Colonic mucosa (tissue), 4 donors: ENCODE measurements at places on chromosomes 3 and 15.

- DNase-seq = no peak
These were observed 262.2 kb upstream of the IL12A start for GRCh38 chr3:159726231-159726964.

- no peak for DNase-seq
These were observed 53.8 kb downstream of the GJD2 start for GRCh38 chr15:34700891-34701427.

DNA sequence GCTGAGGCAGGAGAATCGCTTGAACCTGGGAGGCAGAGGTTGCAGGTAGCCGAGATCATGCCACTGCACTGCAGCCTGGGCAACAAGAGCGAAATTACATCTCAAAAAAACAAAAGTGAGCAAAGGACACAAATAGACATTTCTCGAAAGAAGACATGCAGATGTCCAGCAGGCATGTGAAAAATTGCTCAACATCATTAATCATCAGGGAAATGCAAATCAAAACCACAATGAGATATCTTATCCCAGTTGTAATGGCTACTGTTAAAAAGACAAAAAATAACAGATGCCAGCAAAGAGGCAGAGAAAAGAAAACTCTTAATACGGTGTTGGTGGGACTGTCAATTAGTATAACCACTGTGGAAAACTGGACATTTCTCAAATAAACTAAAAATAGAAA, 20.9 kb downstream of the ASB7 start:
- no peak for DNase-seq

DNA sequence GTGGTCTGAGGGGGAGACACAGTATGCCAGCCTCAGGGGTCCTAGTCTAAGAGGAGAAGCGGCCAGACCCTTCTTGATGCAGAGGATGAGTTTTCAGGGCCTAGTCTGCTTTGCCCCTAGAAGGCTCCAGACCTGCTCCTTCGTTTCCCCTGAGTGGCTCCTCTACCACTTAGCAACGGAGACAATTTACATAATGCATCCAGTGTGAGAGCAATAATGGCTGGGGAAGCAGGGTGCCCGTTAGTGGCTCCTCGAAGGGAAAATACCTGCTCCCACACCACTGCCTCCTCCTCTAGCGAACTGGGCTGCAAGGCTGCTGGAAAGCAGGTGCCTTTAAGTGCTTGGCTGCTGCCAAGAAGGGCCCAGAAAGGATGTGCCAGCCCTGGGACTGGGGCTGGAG, 38.9 kb downstream of the CACNA2D2 start:
- DNase-seq = no peak

GRCh38 chr3:180311242-180311641, 274.5 kb upstream of the PEX5L start:
- no peak for DNase-seq

DNA sequence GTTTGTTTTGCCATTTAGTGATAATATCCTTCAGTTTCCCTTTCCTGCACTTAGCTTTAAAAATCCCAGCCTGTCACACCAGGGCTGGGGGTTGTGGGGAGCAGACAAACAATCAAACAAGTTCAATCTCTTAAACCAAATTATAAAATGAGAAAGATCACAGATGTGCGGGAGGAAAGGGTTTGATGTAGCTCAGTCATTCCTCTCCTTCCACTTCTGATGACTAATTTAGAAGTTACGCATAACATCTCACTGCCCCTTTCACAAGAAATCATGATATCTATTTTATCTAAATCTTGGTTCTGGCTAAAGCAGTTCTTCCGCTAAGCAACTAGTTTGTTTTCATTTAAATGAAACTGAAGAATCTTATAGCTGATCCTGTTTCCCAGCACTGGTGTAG, 34.1 kb upstream of the ATG7 start:
- no peak for DNase-seq

GRCh38 chr3:114404590-114404989, 110.8 kb downstream of the TIGIT start:
- no peak for DNase-seq

DNA sequence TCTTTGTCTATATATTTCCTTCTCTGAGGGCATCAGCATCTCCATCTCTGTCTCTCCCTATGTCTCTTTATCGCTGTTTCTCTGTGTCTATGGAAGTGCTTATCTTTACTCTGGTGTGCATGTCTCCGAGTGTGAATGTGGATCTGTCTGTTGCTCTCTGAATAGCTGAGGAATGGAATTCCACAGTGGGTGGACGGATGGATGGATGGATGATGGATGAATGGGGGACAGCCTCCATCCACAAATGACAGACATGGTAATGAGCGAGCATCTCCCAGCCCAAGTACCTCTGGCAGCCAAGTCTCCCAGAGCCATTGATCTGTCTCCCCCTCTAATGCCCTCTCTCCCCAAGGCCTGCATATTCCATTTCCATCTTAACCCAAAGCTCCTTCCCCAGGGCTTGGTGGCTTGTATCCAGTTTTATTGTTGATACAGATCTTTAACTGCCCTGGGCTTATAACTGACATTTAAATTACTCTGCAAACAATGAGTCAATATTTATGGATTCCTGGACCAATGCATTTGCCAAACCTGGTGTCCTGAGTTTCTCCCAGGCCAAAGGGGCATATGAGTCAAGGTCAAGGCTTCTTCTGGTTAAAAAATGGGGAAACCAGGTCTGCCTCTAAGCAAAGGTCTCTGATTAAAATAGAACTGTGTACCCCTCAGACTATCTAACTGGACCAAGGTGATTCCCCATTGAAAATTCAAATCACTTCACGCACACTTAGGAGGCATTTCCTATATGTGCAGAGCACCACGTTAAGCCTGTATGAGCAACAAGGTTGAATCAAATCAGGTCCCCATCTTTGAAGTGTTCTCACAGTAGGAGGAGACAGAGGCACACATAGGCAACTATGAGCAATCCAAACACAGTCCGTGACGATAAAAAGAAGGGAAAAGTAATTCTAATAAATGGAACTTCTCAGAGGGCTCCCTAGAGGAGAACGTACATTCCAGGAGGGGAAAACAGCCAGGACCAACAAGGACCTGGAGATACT, 109.9 kb downstream of the TLE3 start:
- no peak for DNase-seq

DNA sequence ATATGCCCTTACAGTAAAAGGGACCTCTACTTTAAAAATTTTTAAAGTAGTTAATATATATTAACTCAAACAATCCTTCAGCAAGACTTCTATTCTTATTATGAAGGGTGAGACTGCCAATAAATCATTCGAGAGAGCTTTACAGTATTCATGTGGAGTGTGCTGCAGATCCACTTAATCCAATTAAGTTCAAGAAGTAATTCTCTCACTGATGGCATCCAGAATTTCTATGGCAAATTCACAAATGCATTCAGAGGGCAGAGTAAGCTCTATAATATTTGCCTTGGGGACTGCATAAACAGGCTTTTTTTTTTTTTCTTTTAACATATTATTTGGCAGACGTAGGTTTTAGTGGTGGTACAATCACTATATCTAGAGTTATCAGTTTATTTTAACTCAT, 692.0 kb downstream of the NLGN1 start:
- no peak for DNase-seq

GRCh38 chr3:46442576-46443530, 21.9 kb downstream of the LTF start:
- DNase-seq = peak; percentile 64

GRCh38 chr15:81481346-81481745, 107.3 kb upstream of the TMC3 start:
- DNase-seq = no peak

DNA sequence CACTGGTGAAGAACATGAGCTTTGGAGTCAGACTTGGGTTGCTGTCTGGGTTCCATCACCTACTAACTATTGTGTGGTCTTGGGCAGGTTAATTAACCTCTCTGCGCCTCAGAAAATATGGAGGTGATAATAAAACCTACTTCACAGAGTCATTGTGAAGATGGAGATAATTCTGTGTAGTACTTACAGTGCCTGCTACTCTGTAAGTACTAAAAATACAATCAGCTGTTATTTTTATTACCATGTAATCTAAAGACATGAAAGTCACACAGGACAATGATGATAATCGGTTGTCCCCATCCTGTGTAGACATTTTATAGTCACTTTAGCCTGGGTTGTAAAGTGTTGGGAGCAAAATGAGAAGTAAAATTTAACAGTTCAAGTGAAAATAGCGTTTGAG, 334.1 kb downstream of the THSD4 start:
- no peak for DNase-seq

DNA sequence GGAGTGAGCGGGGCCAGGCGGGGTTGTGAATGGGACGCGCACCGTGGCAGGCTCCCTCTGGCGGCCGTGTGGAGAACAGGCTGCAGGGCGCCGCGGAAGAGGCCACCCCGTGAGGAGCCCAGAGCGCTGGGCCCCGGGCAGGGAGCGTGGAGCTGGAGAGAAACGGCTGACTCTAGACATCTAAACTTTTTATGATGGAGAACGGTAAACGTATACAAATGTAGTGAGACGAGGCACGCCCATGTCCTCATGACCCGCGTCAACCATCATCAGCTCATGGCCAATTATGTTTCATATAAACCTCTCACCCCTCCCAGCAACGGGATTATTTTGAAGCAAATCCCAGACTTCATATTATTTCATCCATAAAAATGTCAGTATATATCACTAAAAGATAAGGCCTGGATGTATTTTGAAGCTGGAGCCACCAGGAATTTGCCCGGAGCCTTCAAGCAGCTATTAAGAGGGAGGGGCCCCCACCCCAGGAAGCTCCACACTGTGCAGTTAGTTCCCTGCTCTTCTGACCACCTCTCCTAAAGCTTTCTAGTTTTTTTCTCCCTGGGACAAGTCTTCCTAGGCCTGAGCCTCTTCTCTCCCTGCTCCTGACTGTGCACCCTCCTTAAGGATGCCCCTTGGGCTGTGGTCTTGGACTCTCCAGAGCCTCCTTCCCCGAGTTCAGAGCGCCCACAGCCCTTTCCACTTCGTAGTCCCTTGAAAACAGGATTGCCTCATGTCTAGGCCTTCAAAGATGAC, 149.5 kb downstream of the SMAD6 start:
- peak; percentile 87 for DNase-seq
